ENCODE measurements at places on chromosomes 16 and 17. TPM values are rescaled to one million over a fixed set of nuclear protein-coding genes. Genes with fewer than 3 reads are reported as not detected.

- H3K4me1 ChIP-seq: peaks cover 3% of the 10 kb centered on the region
- no peak for DNase-seq
- H3K27me3 ChIP-seq: no peaks in the 10 kb centered on the region
- H3K4me3 ChIP-seq: peak overlapping the region; percentile 82
Measured at GRCh38 chr16:85557083-85557970, 55.8 kb upstream of the GSE1 start.

The TP53TG3B gene
- total RNA-seq: 1.2 TPM

DNA sequence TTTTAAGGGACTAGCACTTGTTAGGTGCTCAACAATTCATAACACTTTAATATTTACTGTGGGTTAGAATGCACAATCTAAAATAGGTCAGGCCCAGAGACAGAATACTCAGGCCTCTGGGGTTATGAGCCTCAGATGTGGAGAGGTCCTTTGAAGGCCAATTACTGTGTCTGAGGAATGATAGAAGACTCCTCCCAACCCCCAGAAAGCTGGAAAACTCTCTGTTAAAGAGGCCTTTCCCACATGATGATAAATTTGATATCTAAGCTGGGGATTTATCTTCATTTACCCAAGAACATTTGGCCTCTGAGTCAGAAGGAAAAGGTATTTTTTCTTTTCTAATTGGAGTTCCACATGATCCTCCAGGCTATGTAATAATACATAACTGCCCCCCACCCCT, 41.1 kb upstream of the MMD start:
- H3K27ac ChIP-seq: no peak overlapping the region
- H3K4me3 ChIP-seq: no peak overlapping the region
- no peaks in the 10 kb centered on the region for H3K36me3 ChIP-seq
- DNase-seq: no peak
- H3K27me3 ChIP-seq: no peaks in the 10 kb centered on the region
- no peaks in the 10 kb centered on the region for H3K4me1 ChIP-seq

The ZDHHC1 gene
- total RNA-seq: 20.3 TPM

The RGS11 gene
- total RNA-seq: 5.9 TPM

GRCh38 chr16:53605831-53606400, 97.7 kb downstream of the RPGRIP1L start:
- no peaks in the 10 kb centered on the region for H3K36me3 ChIP-seq
- no peaks in the 10 kb centered on the region for H3K27me3 ChIP-seq
- DNase-seq: no peak
- H3K27ac ChIP-seq: no peak overlapping the region
- no peak overlapping the region for H3K4me3 ChIP-seq

The EFNB3 gene
- 5.7 TPM for total RNA-seq

GRCh38 chr17:73090396-73091202, 1.9 kb downstream of the SLC39A11 start:
- no peak overlapping the region for H3K4me3 ChIP-seq
- H3K36me3 ChIP-seq: no peaks in the 10 kb centered on the region
- no peak for DNase-seq
- H3K4me1 ChIP-seq: peaks cover 9% of the 10 kb centered on the region
- H3K27me3 ChIP-seq: no peaks in the 10 kb centered on the region
- H3K27ac ChIP-seq: no peak overlapping the region

DNA sequence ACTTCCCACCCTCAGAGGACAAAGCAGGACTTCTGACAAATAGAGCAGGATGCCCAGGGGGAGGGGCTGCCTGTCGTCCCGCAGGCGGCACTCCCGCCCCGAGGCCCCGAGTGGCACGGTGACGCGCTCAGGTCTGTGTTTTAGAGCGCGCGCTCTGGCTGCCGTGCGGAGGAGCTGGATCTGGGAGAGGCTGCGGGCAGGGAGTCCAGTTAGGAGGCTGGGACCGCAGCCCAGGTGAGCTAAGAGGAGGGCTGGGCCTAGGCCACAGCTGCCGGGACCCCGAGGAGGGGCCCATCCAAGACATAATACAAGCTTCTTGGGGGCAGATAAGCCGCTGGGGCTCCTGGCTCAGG, 6.4 kb downstream of the DOC2A start:
- no peak overlapping the region for H3K4me3 ChIP-seq
- no peak overlapping the region for H3K27ac ChIP-seq

The DUXB gene
- total RNA-seq: not detected

GRCh38 chr17:15464231-15464985, 3.0 kb downstream of the CDRT4 start:
- H3K4me1 ChIP-seq: peaks cover 5% of the 10 kb centered on the region
- H3K36me3 ChIP-seq: no peaks in the 10 kb centered on the region
- no peak overlapping the region for H3K4me3 ChIP-seq
- no peak for DNase-seq
- no peaks in the 10 kb centered on the region for H3K27me3 ChIP-seq

The ITGAX gene
- 3.6 TPM for total RNA-seq

- DNase-seq: no peak
- no peaks in the 10 kb centered on the region for H3K4me1 ChIP-seq
- H3K36me3 ChIP-seq: no peaks in the 10 kb centered on the region
- H3K27ac ChIP-seq: no peak overlapping the region
- H3K27me3 ChIP-seq: no peaks in the 10 kb centered on the region
Measured at GRCh38 chr17:73725794-73726515, 81.7 kb upstream of the SDK2 start.

- H3K27ac ChIP-seq: no peak overlapping the region
- no peak overlapping the region for H3K4me3 ChIP-seq
- no peak for DNase-seq
- H3K36me3 ChIP-seq: no peaks in the 10 kb centered on the region
Measured at GRCh38 chr16:23914946-23915530, 79.3 kb downstream of the PRKCB start.

The OSGIN1 gene
- total RNA-seq: 3.5 TPM

GRCh38 chr17:28551421-28552175, 826 bp downstream of the UNC119 start:
- no peak for DNase-seq
- peaks cover 10% of the 10 kb centered on the region for H3K36me3 ChIP-seq
- peaks cover 10% of the 10 kb centered on the region for H3K4me1 ChIP-seq
- peak overlapping the region; percentile 62 for H3K4me3 ChIP-seq

The KATNIP gene
- 31.6 TPM for total RNA-seq

The NACA2 gene
- total RNA-seq: not detected

DNA sequence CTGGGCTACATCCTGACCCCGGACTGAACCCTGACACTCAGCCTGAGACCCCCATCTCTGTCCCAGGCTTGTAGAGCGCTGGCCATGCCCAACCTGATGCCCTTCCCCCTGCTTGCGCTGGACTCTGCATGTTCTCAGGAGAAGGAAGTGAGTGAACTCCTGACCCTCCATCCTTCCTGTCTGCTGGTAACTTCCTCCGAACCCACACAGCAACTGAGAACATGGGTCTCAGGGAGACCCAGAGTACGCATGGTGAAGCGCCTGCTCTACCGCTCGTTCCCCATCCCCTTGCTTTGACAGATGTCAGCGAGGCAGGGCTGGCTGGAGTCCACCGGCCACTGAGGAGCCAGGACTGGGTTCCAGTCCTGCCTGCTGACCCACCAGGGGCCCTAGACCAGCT, 6.1 kb downstream of the CAMKK1 start:
- H3K27me3 ChIP-seq: no peaks in the 10 kb centered on the region
- peak overlapping the region; percentile 92 for H3K27ac ChIP-seq
- no peaks in the 10 kb centered on the region for H3K36me3 ChIP-seq

DNA sequence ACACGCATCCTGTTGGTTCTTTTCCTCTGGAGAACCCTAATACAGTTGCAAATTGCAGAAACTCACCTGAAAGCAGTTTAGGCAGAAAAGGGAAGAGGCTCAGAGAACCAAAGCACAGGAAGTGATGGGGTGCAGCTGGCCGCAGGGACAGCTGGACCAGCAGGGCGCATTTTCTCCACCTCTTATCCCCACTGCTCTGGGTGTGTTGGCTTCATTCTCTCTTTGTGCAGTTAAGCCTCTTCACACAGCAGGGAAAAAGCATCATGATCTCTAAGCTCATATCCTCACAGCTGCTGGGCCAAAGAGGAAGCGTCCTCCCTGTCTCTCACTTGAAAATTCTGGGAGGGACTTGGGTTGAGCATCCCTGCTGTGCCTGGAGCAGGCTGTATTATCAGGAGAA, 20.0 kb upstream of the LRRC75A start:
- H3K27ac ChIP-seq: no peak overlapping the region
- DNase-seq: no peak
- no peaks in the 10 kb centered on the region for H3K4me1 ChIP-seq
- H3K4me3 ChIP-seq: no peak overlapping the region
- H3K36me3 ChIP-seq: no peaks in the 10 kb centered on the region

The TMEM114 gene
- not detected for total RNA-seq

The ACSM2A gene
- total RNA-seq: not detected

- H3K27ac ChIP-seq: peak overlapping the region; percentile 55
- H3K36me3 ChIP-seq: no peaks in the 10 kb centered on the region
- H3K27me3 ChIP-seq: peaks cover 3% of the 10 kb centered on the region
- DNase-seq: no peak
- H3K4me1 ChIP-seq: peaks cover 11% of the 10 kb centered on the region
Measured at GRCh38 chr17:6654841-6655731, 3.5 kb downstream of the C17orf100 start.

DNA sequence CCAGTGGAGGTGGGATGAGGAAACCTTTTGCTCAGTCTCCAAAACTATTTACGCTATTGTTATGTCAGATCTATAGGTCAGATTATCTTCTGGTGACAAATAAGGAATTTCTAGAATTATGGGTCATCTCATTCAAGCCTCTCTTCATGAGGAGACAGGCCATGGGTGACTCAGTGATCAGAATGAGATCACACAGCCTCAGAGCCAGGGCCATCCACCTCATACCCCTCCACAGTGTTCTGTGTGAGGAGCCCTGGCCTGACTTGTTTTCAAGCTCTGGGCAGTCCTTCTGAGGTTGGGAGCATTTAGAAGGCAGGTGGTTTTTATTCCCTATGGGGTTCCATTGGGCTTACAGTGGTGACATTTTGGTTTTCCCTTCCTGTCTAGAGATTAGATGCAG, 26.5 kb downstream of the YPEL2 start:
- no peak overlapping the region for H3K4me3 ChIP-seq
- no peak for DNase-seq
- H3K27me3 ChIP-seq: no peaks in the 10 kb centered on the region
- H3K27ac ChIP-seq: peak overlapping the region; percentile 23
- H3K4me1 ChIP-seq: peaks cover 5% of the 10 kb centered on the region
- H3K36me3 ChIP-seq: no peaks in the 10 kb centered on the region

GRCh38 chr16:14304891-14305460, 233.9 kb downstream of the MRTFB start:
- H3K4me1 ChIP-seq: peaks cover 12% of the 10 kb centered on the region
- no peak for DNase-seq
- no peak overlapping the region for H3K27ac ChIP-seq
- H3K36me3 ChIP-seq: no peaks in the 10 kb centered on the region

DNA sequence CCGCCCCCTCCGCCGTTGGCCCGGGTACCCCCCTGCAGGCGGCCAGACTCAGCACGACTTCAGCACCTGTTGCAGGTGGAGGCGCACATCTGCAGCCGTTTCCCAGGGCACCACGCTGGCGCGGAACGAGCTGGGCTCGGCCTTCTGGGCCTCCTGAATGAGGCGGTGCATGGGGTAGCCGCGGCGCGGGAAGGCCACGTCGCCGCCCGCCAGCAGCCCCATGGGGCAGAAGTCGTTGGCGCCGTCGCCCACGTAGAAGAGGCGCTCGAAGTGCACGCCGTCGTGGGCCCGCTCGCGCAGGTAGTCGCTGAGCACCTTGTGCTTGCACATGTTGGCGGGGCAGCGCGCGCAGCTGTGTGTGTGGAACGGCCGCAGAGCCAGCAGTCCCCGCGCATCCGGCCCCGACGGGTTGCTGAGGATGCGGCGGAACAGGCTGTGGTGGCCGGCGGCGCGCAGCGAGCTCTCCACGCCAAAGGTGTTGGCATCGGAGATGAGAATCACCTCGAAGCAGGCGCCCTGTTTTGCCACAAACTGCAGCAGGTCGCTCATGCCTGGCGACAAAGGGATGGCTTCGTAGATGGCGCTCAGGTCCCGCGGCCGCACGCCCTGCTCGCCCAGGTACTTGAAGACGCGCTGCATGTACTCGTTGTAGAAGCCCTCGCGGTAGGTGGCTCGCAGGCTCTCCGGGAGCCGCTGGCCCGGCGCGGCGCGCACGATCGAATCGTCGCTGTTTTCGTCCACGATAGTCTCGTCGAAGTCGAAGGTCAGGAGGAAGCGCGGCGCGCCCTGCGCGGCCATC, 6.2 kb downstream of the PHOSPHO1 start:
- no peak for DNase-seq
- no peaks in the 10 kb centered on the region for H3K4me1 ChIP-seq
- H3K27me3 ChIP-seq: peaks cover 56% of the 10 kb centered on the region
- H3K36me3 ChIP-seq: no peaks in the 10 kb centered on the region
- H3K4me3 ChIP-seq: no peak overlapping the region

The DRC3 gene
- total RNA-seq: 0.96 TPM

DNA sequence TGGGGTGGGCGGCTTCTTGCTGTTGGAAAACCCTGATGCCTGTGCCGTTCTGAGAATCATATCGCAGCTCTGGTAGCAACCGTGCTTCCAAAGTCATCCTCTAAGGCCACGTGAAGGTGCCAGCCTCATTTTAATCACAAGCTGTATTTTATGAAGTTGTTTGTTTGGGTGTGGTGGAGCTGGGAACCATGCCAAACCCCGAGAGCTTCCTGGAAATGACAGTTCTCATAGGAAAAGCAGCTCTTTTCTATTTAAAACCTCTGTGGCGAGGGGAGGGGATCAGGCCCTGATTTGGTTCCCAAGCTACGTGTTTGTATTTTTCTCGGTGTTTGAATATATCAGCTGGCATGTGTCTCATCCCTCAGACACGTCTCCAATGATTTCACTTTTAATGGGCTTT, 21.7 kb downstream of the KNOP1 start:
- H3K4me3 ChIP-seq: no peak overlapping the region
- peaks cover 10% of the 10 kb centered on the region for H3K4me1 ChIP-seq
- DNase-seq: peak; percentile 79
- H3K36me3 ChIP-seq: no peaks in the 10 kb centered on the region
- no peaks in the 10 kb centered on the region for H3K27me3 ChIP-seq

The GNG13 gene
- not detected for total RNA-seq

The SLC35G6 gene
- not detected for total RNA-seq

DNA sequence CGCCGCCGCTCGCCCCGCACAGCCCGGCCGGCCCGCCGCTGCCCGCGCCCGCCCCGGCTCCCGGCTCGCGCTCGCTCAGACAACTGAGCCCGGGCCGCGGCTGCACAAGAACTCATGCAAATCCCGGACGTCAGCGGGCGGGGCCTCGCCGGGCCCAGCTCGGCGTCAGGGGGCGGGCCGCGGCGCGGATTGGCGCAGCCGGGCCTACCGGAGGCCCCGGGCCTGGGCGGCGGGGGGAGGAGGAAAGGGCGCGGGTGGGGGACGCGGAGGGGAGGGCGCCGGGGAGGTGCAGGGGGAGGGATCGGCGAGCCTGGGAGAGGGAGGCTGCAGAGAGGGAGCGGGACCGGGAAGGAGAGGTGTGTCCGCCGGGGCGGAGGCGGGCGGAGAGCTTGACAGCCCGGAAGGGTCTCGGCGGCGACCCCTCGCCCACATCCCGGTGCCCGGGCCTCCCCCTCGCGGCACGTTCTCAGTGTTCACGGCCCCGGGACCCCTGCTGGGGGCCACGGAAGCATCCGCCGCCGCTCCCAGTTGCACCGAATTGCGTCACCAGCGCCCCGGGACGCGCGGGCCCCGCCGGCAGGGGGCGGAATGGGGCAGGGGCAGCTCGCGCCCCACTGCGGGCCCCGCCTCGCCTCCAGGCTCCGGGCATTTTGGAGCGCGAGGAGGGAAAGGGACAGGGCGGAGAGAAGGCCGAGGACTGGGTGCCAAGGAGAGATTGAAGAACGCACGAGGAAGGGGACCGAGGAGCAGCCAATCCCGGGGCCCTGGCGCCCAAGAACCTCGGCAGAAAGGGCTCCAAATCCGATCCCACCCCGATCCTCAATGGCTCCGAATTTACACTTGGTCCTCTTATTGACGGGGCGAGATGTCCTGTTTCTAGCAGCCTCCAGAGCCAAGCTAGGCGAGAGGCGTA, at the start of gene CBX4:
Gene CBX4, minus strand, starts transcription at position 85 of the 913 bp plus-strand sequence. CDS start 189 bp downstream, outside the sequence.
- no peaks in the 10 kb centered on the region for H3K36me3 ChIP-seq
- H3K4me3 ChIP-seq: peak within 1 kb of the TSS; percentile 96
- DNase-seq: peak; percentile 96
- H3K4me1 ChIP-seq: peaks cover 29% of the 10 kb centered on the region
- peak within 1 kb of the TSS; percentile 92 for H3K27ac ChIP-seq
